Diencephalon (tissue), 1 donor: ENCODE measurements at places on chromosomes 6 and 20. TPM values are rescaled to one million over a fixed set of nuclear protein-coding genes. Genes with fewer than 3 reads are reported as not detected.

The SYCP2 gene
- 4.2 TPM for total RNA-seq

The TCP11 gene
- 0.23 TPM for total RNA-seq

The SAMD3 gene
- 19.4 TPM for total RNA-seq

The CTCFL gene
- 0.23 TPM for total RNA-seq

The CD40 gene
- 0.92 TPM for total RNA-seq

The UST gene
- 12.9 TPM for total RNA-seq

The RNF39 gene
- not detected for total RNA-seq

The PNPLA1 gene
- not detected for total RNA-seq

The SLC17A1 gene
- not detected for total RNA-seq

The ABHD16B gene
- total RNA-seq, result not detected

The DNMT3B gene
- 4.2 TPM for total RNA-seq

The OR2J3 gene
- total RNA-seq, result not detected

The ARID1B gene
- total RNA-seq, result 118 TPM

The TGIF2 gene
- total RNA-seq, result 9.7 TPM

The GABRR1 gene
- 0.46 TPM for total RNA-seq

The ZNF391 gene
- 6.2 TPM for total RNA-seq

The FAM217A gene
- not detected for total RNA-seq

The KCNK5 gene
- not detected for total RNA-seq

The TFAP2C gene
- total RNA-seq, result under 0.01 TPM

The LTB gene
- 0.46 TPM for total RNA-seq
